DND-41 (cell line): ENCODE measurements at places on chromosomes 16 and 17.

- DNase-seq, result no peak
Measured at GRCh38 chr16:12315330-12316136, 339.0 kb downstream of the SNX29 start.

DNA sequence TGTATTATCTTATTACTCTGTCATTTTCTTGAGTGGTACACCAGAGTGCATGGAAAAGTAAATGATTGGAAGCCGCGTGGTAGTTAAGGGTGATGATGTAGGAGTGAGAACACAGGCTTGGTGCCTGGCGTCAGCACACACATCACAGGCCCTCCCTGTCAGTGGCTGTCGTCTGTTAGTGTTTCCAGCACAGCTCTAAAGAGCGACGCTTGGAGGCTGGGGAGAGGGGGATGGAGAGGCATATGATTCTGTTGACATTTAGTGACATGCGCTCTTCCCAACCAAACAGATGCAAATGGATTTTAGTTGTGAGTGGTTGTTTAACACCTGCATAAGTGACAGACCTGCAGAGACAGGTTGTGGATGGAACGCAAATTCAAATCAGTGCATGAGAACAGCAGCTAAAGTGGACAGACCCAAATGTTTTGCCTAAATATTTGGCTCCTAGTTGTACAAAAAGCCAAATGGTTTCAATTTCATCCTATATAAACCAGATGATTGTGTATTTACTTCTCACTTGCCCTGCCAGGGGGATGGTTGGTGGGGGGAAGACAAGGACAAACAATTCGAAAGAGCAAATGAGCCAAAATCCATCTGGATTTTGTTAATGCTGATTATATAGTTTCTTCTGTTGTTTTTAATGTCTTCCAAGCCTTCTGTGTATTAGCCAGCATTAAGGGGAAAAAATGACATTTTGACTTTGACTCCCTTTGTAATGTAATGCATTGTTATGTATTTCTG is 222.3 kb downstream of the WWOX start:
- DNase-seq, result no peak

DNA sequence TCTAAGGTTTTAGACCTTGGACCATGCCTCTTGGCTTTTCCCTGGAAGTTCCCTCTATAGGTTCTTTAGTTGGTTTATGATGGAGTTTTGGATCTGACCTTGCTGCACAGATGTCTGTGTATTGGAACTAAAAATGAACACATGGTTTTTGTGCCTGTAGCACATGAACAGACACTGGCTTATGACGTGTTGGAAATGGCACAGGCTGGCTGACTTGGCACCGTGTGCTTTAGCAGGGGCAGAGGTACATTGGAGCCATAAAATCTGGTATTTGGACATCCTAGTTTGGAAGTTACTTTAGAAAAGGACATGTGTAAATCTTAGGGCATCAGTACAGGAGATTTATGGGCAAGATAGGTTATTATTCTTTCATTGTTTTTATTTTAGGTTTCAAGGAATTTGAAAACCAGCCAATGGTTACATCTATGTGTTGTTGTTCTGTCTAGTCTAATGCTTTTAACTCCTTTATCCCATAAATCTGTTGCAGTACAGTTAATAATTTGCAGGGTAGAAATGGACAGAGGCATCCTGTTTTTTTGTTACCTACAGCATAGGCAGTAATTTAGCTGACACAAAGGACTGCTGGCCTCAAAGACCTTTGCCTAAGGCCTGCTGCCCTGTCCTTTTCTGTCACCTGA is 6.0 kb downstream of the SOCS7 start:
- DNase-seq, result no peak

GRCh38 chr17:19646788-19647696 is 1.5 kb upstream of the ALDH3A2 start:
- no peak for DNase-seq

DNA sequence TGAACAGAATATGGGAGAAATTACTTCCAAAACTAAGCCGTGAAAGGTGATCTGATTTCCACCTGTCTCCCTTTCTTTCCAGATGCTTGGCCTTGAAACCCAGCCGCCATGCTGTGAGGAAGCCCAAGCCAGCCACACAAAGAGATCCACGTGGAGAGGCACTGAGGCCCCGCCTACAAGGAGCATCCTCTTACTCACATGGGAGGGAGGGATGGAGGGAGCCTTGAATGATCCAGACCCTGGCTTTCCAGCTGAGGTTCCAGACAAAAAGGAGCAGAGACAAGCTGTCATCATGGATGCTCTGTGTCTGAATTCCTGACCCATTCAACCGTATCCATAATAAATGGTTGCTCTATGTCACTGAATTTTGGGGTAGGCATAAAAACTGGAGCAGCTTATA is 48.9 kb upstream of the HAPSTR1 start:
- DNase-seq, result no peak

- no peak for DNase-seq
Measured at GRCh38 chr16:53043986-53044601, 8.6 kb downstream of the CHD9NB start.

- no peak for DNase-seq
Measured at GRCh38 chr16:63458846-63459245, 1422.6 kb upstream of the CDH8 start.

- DNase-seq, result no peak
Measured at GRCh38 chr16:51532551-51532950, 381.5 kb upstream of the SALL1 start.

GRCh38 chr17:17638467-17638866 is 42.8 kb upstream of the RAI1 start:
- DNase-seq, result no peak

- DNase-seq, result no peak
Measured at GRCh38 chr17:41163828-41164227, 3.3 kb upstream of the KRTAP4-4 start.

DNA sequence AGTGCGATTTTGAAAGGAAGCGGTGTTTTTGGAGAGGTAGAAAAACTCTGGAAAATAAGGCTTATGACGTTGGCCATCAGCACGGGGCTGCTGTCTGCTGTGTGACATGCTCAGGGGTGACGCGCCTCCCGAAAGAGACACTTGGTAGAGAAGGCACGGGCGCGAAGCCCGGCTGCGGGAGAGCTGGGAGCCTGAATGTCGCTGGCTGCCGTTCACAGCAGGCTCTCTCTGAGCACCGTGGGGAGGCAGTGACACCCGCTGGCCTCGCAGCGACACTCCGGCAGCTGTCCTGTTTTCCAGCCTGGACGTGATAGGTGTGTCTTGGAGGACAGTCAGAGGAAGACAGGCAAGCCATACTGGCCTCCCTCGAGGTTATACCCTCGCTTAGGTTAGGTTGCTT is 759.1 kb upstream of the RBFOX1 start:
- DNase-seq, result no peak

GRCh38 chr16:24491731-24492130 is 47.6 kb upstream of the RBBP6 start:
- no peak for DNase-seq

DNA sequence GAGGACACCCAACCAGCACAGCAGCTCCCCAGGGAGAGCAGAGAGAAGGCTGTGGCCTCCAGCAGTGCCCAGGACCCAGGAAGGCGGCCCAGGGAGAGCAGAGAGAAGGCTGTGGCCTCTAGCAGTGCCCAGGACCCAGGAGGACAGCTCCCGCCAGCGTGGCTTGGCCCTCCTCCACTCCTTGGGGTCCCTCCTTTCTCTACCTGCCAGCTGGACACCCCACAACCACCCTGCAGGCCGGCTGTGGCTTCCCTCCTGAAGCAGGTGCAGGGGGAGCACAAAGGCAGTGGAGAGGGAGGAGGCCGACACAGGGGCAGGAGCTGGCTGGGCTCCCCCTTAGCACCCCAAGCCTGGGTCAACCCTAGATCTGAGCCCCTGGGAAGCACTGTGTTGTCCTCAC is 54.1 kb upstream of the FASN start:
- DNase-seq, result no peak
